ENCODE measurements at places on chromosomes 3 and 15.
A peak's percentile ranks its signal among the peaks of the same experiment; 100 is the strongest.

DNA sequence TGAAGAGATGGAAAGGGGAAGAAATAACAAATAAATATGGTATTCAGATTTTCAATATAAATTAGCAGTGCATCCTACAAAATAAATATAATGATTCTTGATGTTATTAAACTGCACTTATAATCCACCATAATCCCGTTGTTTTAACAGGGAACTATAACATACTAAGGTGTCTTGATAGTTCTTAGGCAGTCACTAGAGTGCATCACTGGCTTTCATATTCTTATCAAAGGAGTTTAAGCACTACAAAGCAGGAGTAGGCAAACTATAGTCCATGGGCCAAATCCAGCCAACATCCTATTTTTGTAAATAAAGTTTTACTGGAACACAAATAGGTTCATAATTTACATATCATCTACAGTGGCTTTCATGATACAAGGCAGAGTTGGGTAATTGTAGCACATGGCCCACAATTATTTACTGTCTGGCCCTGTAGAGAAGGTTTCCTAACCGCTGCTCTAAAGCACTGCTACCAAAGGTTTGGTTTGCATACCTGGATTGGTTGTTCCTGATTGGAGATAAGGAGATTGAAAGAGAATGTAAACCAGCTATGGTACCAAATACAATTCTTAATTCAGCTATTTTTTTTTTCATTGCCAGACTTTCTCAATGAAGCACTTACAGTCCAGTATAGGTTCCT lies 104.3 kb downstream of the ZNF280D start:
- no peak for DNase-seq

- no peak for DNase-seq
Observed at GRCh38 chr15:62089616-62090015, 22.8 kb downstream of the C2CD4A start.

GRCh38 chr3:13415997-13416793 lies 3.9 kb downstream of the NUP210 start:
- DNase-seq = no peak

GRCh38 chr15:58019503-58020376 lies 45.8 kb downstream of the ALDH1A2 start:
- no peak for DNase-seq

- no peak for DNase-seq
Observed at GRCh38 chr15:40891810-40892446, 2.3 kb upstream of the VPS18 start.

- DNase-seq = no peak
Observed at GRCh38 chr3:25495726-25496253, 67.7 kb downstream of the RARB start.

- DNase-seq = no peak
Observed at GRCh38 chr3:23633261-23633960, 172.3 kb upstream of the UBE2E1 start.

DNA sequence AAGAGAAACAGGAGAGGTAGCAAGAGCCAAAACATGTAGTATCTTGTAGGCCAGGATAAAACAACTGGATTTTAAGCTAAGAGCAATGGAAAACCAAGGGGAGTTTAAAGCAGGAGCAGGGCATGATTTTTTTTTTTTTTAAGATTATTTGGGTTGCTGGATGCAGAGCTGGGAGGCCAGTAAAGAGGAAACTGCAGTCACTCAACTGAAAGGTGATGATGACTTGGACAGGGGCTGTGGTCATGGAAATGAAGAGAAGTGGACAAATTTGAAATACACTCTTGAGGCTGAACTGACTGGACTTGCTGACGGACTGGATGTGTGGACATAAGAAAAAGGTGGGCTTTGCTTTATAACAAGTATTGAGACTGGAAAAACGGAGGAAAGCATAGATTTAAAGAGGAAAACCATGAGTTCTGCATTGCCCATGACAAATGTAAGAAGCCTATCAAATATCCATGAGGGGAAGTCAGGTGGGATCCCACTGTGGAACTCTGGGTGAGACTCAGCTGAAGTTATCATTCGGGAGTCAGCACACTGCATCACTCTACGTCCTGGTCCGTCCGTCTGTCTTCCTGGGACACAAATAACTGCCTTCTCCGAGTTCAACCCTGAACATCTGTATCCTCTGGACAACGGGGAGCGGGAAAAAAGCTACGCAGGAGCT lies 688 bp downstream of the XPC start:
- no peak for DNase-seq

DNA sequence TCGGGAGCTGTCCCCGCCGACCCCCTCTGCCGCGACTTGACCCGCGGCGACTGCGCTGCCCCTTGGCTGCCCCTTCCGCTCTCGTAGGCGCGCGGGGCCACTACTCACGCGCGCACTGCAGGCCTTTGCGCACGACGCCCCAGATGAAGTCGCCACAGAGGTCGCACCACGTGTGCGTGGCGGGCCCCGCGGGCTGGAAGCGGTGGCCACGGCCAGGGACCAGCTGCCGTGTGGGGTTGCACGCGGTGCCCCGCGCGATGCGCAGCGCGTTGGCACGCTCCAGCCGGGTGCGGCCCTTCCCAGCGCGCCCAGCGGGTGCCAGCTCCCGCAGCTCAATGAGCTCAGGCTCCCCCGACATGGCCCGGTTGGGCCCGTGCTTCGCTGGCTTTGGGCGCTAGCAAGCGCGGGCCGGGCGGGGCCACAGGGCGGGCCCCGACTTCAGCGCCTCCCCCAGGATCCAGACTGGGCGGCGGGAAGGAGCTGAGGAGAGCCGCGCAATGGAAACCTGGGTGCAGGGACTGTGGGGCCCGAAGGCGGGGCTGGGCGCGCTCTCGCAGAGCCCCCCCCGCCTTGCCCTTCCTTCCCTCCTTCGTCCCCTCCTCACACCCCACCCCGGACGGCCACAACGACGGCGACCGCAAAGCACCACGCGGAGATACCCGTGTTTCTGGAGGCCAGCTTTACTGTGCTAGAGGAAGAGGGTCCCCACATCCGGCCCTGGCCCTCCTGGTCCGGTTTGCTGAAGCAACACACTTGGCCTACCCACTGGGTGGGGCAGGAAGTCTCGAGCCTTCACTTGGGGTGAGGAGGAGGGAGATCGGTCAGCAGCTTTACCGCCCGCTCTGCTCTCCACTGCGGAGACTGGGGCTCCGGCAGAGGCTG lies at the start of gene RASSF1:
Gene RASSF1 (minus strand): TSS at position 389 of the 882 bp plus-strand sequence. CDS start 31 bp downstream, at position 358.
- DNase-seq = peak; percentile 39

DNA sequence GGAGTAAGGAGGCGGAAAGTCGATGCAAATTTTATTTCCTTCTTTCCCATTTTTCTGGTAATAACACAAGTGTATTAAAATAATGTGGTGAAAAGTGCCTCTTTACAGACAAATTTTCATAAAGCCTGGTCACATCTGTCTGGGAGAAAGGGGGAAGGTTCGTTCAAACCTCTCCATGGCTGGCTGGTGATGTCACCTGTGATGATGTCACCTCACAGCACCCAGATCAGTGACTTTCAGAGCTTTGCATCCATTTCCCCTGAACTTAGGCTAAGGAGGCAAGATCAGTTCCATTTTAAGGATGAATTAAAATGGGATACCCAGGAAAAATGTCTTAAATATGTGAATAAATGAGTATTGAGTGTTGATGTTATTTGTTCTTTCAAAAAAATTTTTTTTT lies 34.1 kb downstream of the ATP10A start:
- no peak for DNase-seq

- DNase-seq = no peak
Observed at GRCh38 chr3:100140976-100141375, 26.7 kb upstream of the FILIP1L start.

DNA sequence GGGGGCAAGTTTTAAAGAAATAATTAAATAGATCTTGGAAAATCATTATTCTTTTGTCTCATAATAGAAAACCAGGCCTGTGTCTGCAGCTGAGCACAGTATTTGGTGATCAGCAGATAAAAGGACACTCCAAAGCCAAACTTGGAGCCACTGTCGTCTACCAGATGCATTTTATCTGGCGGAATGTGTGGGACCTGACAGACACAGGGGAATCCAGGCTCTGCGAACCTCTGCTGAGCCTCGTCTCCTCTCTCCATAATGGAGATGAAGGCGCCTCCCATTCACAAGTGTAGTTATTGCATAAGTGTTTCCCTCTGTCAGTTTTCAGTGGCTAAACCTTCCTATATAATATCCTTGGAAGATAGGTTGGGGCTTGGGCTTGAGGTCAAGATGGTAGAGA lies 42.1 kb downstream of the EEFSEC start:
- no peak for DNase-seq

- no peak for DNase-seq
Observed at GRCh38 chr3:79766496-79767193, 1.2 kb downstream of the ROBO1 start.

DNA sequence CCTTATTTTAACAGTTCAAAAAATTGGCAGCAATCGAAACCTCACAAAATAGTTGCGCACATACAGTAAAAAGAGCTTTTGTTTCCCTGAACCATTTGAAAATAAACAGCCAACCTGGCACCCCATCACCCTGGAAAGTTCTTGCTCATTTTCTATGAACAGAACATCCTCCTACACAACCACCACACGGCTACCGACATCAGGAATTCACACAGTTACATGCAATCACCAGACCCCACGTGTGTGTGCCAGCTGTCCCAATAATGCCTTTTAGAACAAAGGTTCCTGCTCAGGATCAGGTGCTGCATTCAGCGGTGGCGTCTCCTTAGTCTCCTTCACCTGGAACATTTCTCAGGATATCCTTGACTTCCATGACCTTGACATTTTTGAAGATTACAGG lies 186.5 kb downstream of the KLF13 start:
- no peak for DNase-seq

- no peak for DNase-seq
Observed at GRCh38 chr15:48423342-48423741, 92.1 kb downstream of the DUT start.

DNA sequence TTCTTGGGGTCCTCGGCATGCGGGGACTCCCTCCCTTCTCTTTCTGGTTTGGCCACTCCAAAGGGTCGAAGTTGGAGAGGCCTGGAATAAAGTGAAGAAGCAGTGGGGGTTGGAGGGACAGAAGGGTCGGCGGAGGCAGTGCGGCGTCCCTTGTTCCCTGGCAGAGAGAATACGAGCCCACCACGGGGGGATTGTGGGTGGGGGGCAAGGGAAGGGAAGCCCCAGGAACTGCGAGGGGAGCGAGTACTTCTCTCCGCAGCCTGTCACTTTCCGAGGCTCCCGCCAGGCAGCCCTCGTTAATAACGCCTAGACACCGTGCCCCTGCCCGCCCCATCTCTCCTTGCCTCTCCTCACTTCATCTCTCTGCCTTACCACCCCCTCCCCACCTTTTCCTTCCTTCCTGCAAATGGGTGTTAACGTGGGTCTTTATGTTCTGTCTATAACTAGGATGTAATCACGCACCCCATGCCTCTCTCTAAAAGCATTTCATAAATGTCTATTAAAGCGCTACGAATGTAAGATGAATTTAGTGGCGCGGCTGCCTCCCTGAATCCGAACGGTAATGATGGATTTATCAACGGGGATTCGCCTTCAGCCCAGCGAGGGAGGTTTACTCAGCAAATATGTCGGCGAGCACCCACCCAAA lies 13.7 kb downstream of the NR2F2 start:
- DNase-seq = no peak

DNA sequence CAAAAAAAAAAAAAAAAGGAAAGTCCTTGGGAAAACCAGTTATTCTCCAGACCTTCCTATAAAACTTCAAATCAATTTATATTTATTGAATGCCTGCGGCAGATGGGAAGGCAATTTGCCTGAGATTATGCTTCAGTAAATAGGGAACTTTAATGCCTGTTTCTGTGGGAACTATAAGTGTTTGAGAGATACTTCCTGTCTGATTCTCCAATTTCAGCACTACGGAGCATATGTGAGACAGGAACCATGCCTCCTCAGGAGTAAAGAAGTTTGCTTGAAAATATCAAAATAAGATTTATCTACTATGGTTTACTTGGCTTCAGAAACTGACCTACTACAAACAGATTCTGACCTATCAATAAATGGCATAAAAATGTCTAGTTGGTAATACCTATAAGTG lies 135.5 kb downstream of the CBLB start:
- no peak for DNase-seq

GRCh38 chr3:140308535-140308934 lies 369.3 kb upstream of the TRIM42 start:
- DNase-seq = no peak

GRCh38 chr3:190130696-190131095 lies 10.0 kb upstream of the P3H2 start:
- no peak for DNase-seq

DNA sequence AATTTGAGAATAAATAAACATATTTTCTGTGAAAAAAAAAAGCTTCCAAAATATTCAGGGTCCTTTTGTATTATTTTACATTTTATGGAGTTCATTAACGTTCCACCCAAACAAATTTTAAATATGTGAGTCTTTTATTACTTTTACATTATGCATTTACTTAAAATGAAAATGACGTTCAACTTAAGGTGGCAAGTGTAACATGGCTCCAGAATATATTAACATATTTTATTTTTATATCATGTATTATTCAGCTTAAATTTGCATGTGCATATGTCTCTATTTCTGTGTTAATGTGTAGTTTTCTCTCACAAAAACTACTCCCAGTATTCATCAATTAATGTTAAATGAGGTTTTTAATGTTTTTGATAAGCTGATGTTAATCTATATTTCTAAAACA lies 243.6 kb upstream of the CNTN3 start:
- no peak for DNase-seq

GRCh38 chr3:71487418-71487817 lies 96.1 kb downstream of the FOXP1 start:
- no peak for DNase-seq

DNA sequence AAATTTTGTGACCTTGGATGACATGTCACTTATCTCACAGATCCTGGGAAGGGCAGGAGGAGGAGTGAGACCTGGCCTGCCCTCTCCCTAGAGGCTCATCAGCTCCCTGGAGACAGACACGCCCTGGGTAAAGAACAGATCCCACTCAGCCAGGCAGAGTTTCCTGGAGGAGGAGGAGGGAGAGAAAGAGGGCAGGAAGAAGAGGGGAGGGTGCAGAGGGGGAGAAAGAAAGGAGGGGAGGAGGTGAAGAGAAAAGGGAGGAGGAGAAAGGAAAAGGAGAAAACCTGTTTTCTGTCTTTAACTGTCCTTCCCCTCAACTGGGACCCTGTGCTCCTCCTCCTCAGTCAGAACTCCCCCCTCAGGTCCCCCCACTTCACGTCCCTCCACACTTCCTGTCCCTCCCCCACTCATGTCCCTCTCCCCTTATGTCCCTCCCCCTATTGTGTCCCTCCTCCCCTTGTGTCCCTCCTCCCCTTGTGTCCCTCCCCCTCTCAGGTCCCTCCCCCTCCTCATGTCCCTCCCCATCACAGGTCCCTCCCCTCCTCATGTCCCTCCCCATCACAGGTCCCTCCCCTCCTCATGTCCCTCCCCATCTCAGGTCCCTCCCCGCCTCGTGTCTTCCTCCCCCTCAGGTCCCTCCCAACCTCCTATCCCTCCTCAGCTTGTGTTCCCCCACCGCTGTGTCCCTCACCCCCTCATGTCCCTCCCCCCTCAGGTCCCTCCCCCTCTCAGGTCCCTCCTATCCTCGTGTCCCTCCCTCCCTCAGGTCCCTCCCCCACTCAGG lies 52.3 kb upstream of the CGNL1 start:
- DNase-seq = no peak

GRCh38 chr15:50884540-50884939 lies 23.9 kb upstream of the AP4E1 start:
- DNase-seq = no peak

- DNase-seq = no peak
Observed at GRCh38 chr3:88117683-88118082, 32.1 kb upstream of the C3orf38 start.

Data from stimulated activated CD8-positive, alpha-beta memory T cell treated with anti-CD3 and anti-CD28 coated beads, Interleukin-2, amount 100 ng/mL, for 1 hour (primary cell).